Fibroblast of the aortic adventitia (primary cell): ENCODE measurements at places on chromosomes 2 and 18. TPM values are rescaled to one million over a fixed set of nuclear protein-coding genes. Genes with fewer than 3 reads are reported as not detected.

- no peak for DNase-seq
Measured at GRCh38 chr2:208711598-208711997, 305.0 kb downstream of the PTH2R start.

DNA sequence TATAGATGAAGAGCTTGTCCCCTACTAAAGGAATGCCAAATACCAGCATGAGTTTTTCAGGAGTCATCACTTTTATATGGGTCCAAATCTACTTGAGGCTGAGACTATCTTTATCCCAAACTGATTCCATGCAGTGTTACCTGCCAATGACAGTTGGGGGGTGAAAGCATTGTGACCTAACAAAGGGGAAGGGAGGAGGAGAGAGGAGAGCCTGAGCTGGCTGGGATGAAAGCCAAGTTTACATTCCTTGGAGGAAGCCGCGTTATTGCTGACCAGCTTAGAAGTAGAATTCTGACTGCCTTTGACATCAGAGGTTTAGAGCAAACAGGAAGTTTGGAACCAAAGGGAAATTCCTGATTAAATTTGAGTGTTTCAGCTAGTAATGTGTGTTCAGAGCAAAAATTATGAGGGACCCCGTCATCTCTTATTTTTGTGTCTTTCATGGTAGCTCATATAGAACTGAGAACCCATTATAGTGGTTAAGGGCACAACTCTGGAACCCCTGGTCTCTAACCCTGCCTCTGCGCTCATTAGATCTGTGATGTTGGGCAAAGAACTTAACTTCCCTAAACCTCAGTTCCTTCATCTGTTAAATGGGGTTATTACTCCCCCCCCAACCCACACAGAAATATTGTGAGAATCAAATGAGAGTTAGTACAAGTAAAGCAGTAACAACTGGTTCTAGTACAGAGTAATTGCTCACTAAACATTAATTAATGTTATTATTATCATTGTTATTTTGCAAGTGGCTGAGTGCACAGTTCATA, 199.3 kb upstream of the EPAS1 start:
- DNase-seq = peak; percentile 100

Gene CHST9
- total RNA-seq = not detected in 2 replicates

- peak; percentile 5 for DNase-seq
Measured at GRCh38 chr18:5309888-5310470, 14.5 kb upstream of the ZBTB14 start.

Gene IWS1
- total RNA-seq = 37.7 and 176 TPM in 2 replicates

GRCh38 chr2:85681776-85682175, 12.4 kb upstream of the GNLY start:
- DNase-seq = no peak

Gene GPR55
- total RNA-seq = under 0.01 TPM in 1 of 2 replicates, not detected in the other

GRCh38 chr18:76457475-76457874, 37.6 kb downstream of the ZNF516 start:
- DNase-seq = no peak

Gene TTC39C
- total RNA-seq = 51.8 and 59.4 TPM in 2 replicates

GRCh38 chr2:231235217-231235616, 36.8 kb downstream of the ARMC9 start:
- no peak for DNase-seq

Gene CPO
- total RNA-seq = 0.18 TPM in 1 of 2 replicates, not detected in the other

Gene GNLY
- total RNA-seq = not detected in 2 replicates

DNA sequence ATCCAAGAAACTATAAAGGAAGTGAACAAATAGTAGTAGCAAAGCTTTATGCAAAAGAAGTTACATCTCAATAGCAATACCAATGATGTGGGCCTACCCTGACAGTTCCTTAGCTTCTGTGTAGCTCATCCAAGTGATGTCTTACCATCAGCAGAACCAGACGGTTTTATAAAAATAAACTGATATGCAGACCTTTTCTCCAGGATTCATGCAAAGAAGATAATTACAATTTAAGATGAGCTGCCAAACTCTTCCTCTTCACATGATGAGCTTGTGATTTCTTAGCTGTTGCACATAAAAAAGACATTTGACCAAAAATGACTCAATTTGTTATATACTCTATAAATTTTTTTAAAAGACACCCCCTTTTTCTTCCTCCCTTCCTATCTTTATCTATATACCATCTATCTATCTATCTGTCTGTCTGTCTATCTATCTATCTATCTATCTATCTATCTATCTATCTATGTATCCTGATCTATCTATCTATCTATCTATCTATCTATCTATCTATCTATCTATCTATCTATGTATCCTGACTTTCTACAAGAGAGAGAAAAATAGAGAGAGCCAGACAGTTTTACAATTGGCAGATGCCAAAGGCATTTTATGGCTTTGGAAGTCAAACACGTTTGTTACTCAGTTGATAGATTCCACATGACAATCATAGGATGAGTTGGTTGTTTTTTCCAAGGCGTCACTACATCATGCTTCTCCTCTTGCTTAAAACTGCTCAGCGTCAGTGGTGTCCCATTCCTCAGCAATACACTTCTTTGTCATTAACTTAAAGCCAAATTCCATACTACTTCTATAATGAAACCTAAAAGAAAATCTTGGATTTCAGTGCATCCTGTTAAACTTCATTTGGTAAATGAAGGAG, 65.9 kb upstream of the ACTR3 start:
- DNase-seq = no peak

Gene WBP1
- total RNA-seq = 24.4 and 27.6 TPM in 2 replicates

GRCh38 chr18:55422456-55423180, 165.4 kb downstream of the TCF4 start:
- peak; percentile 73 for DNase-seq

Gene TNFRSF11A
- 0.08 and 1.1 TPM in 2 replicates for total RNA-seq

Gene SMCHD1
- total RNA-seq = 59.6 and 99.0 TPM in 2 replicates

DNA sequence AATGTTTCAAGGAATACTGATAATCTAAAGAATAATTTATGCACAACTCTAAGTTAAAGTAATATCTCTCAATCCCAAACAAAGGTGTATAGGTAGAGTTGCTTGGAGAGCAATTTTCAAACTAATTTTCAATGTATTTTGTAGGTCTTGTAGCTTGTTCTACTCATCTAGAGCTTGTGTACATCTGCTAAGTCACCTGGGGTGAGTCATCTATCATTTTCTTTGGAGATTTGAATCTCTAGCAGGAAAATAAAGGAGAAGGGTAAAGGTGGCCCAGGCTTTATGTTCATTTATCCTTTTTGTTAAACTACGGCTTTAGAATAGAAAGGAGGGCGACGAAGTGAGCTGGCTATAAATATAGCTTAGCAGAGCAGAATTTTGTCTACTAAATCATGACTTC, 76.8 kb upstream of the THUMPD2 start:
- DNase-seq = no peak

DNA sequence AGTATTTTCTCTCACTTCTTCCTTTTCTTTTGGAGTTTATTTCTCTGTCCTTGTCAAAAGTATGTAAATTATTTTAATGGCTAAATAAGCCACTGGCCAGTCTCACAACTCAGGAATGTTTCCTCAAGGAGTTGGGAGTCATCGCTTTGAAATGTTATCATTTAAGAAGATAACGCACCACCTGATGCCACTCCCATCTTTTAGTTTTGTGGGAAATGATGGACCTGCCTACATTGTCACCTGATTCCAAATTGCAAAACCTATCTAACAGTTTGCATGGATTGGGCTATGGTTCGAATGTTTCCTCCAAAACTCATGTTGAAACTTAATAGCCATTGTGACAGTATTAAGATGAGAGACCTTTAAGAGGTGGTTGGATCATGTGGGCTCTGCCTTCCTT, 32.4 kb upstream of the PPM1B start:
- DNase-seq = peak; percentile 76

DNA sequence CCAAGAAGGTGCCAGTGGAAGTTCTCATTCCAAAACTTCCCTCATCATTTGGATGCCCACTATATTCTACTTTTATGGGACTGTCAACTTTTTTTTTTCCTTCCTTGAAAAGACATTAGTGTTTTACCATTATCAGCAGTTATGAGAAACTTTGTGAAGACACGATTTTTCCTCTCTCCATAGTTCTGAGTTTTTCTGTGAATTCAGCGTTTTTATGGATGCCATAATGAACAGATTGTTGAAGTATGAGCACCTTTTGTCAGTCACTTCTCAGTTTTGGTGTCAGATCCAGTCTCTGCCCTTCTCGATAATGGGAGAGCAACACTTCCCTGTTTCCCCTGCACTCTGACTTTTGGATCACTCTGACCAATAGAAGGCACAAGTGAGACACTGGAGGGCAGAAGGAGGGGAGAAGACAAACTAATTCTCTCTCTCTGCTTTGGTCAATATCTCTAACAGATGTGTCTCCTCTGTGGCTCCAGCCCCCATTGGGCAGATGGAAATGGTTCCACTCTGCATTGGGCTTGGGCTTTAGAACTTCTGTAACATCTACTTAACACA, 53.5 kb upstream of the FN1 start:
- DNase-seq = no peak

- no peak for DNase-seq
Measured at GRCh38 chr18:57194070-57194469, 47.2 kb downstream of the BOD1L2 start.

Gene C2orf80
- total RNA-seq = not detected in 2 replicates

Gene AAMP
- total RNA-seq = 64.4 and 262 TPM in 2 replicates

Gene MEX3C
- 42.5 and 44.2 TPM in 2 replicates for total RNA-seq

Gene PARD6G
- 0.54 and 2.5 TPM in 2 replicates for total RNA-seq

- peak; percentile 49 for DNase-seq
Measured at GRCh38 chr2:201420442-201421113, 30.7 kb downstream of the TRAK2 start.

- DNase-seq = no peak
Measured at GRCh38 chr18:54165450-54165849, 59.0 kb downstream of the MBD2 start.

GRCh38 chr18:65235966-65236624, 514.7 kb upstream of the CDH7 start:
- no peak for DNase-seq

Gene SCG2
- total RNA-seq = 0.63 and 3.4 TPM in 2 replicates

Gene DNMT3A
- total RNA-seq = 10.8 and 11.9 TPM in 2 replicates

Gene CETN1
- total RNA-seq = not detected in 2 replicates

DNA sequence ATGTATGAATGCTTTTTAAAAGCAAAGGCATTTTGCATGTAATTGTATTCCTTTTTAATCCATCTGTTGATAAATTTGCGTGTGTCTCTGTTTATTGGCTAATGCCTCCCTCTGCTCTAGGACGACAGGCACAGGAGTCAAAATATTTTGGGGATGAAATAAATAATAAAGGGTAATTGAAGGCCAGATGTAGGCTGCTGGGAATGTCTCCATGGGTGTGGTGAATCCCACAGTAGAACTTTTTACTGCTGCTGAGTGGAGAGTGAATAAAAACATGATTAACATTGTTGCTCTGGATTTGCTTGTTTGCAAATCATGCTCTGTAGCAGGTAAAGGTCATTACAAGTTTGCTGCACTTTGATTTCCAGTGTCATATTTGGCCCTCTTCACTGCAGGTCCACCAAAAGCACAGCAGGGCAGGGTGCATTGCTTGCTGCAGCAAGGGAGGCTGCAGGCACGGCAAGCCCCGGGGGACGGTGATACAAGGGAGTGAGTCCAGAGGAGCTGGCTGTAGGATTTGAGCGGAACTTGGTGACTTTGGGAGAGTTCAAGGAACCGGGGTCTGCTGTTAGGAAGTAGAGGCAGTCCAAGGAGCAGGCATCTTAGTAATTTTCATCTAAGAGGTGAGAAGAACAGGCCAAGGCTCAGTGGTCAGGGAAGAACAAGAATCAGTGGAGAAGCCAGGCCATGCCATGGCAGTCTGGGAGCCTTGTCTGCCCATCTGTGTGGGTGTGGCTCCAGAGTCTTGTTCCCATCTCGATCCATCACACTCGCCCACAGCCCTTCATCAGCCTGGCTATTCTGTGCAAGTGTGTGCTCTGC, 201.5 kb upstream of the RAB6C start:
- DNase-seq = no peak

GRCh38 chr2:150607390-150607811, 119.9 kb upstream of the RND3 start:
- peak; percentile 48 for DNase-seq

Gene MBP
- total RNA-seq = 25.8 and 54.1 TPM in 2 replicates

DNA sequence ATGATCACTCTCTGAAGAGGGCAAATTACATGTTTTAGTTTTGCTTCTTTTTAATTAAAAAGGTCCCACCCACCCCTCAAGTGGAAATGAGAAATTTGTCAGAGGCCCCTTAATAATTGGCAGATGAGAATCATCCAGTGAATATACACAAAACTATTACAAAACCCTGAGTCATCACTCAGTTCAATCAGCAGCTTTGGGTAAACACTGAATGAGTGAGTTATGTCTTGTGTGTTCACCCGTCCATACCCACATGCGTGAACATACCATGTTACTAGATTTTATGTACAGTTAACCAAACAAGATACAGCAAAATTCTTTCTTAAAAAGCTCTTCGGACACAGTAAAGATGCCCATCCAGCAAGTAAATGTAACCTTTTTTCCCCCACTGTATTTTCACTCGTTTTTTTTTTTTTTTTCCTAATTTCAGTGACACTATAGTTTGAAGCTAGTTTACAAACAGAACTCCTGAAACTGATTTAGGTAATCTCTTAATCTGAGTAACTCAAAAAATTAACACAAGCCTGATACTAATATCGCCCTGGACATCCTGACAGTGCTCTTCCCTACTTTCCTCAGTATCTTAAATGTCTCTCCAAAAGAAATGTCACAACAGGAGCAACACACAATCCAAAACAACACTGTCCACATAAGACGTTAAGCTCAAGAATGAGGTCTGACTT, 1.4 kb downstream of the PSME4 start:
- peak; percentile 45 for DNase-seq

GRCh38 chr18:63144748-63145147, 174.8 kb downstream of the BCL2 start:
- no peak for DNase-seq

Gene NT5DC4
- not detected in 2 replicates for total RNA-seq
